Urinary bladder (tissue), 4 donors: ENCODE measurements at places on chromosomes 2 and 18.

DNA sequence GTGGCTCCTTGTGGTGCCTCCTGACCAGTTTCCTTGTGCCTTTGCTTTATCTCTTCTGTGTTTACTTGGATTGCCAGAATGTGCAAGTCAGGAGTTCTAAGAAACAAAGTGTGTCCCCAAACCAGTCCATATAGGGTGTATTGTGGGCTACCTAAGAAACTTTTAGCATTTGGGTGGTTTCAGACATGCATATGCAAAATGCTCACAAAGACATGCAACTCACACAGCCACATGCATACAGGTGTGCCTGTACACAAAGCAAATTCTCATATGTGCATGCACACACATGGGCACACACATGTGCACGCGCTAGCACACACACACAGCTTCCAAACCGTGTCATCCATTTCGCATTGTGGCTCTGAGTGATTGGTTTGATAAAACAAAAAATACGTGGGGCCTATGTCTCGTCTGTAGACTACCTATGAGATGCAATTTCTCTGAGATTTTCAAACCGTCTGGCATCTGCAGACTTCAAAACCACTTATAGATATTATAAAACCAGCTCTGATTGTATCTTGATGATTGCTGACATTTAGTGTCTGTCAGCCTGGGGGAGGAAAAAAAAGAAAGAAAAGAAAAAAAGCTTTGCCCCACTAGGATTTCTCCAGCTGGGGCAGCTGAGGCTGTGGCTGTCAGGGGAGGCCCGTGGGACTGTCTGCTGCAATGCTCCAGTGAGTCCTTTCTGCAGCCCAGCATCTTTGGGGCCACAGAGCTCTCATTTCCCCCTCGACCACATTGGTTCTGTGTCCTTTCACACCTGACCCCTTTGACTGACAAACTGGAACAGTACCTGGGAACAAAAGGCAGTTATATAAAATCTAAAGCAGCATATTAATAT is 556.1 kb downstream of the CMPK2 start:
- DNase-seq, result no peak

GRCh38 chr2:195500879-195501278 is 156.1 kb upstream of the SLC39A10 start:
- no peak for DNase-seq

- no peak for DNase-seq
Measured at GRCh38 chr18:8260319-8260718, 348.9 kb upstream of the RAB12 start.

- DNase-seq, result peak; percentile 23
Measured at GRCh38 chr2:165016772-165017411, 61.6 kb upstream of the SLC38A11 start.

DNA sequence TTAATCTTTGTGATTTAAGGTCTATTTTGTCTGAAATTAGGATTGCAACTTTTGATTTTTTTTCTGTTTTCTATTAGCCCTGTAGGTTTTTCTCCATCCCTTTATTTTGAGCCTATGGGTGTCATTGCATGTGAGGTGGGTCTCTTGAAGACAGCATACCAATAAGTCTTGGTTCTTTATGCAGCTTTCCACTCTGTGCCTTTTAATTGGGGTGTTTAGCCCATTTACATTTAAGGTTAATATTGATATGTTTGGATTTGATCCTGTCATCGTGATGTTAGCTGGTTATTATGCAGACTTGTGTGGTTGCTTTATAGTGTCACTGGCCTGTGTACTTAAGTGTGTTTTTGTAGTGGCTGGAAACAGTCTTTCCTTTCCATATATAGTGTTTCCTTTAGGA is 17.7 kb downstream of the EHBP1 start:
- no peak for DNase-seq

GRCh38 chr2:100887039-100887578 is 67.2 kb downstream of the NPAS2 start:
- no peak for DNase-seq

DNA sequence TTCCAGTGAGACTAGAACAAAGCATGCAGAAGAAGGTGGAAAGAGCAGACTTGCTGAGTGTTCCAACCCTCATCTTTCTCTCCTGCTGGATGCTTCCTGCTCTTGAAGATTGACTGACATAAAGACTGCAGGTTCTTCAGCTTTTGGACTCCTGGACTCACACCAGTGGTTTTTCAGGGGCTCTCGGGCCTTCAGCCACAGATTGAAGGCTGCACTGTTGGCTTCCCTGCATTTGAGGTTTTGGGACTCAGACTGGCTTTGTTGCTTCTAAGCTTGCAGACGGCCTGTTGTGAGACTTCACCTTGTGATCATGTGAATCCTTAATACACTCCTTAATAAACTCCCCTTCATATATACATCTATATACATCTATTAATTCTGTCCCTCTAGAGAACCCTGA is 20.4 kb downstream of the VRK2 start:
- no peak for DNase-seq

- no peak for DNase-seq
Measured at GRCh38 chr2:15956751-15957736, 16.7 kb downstream of the MYCN start.

DNA sequence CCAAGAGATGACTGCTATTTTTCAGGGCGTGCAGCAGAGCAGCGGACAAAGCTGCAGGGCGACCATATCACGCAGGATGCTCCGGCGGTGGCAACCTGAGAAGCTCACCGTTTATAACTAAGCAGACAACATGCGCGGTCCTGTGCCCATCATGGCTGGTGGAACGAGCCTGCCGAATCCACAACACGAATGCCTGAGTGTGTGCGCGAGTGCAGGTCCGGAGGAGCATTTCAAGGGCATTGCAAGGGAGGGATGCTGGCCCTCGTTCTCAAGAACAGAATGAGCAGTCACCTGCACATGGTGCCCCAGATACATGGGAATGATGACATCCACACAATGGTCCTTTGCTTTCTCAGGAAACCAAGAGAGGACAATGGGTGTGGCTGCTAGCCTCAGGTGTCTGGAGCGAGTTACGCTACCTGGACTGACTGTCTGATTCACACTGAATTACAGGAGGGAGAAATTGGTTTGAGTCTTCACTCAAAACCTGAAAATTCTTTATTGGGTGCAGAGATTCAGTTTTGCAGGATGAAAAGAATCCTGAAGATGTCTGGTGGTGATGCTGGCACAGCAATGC is 39.8 kb downstream of the TBC1D8 start:
- DNase-seq, result no peak

- DNase-seq, result no peak
Measured at GRCh38 chr2:26324903-26325302, 21.0 kb upstream of the SELENOI start.

DNA sequence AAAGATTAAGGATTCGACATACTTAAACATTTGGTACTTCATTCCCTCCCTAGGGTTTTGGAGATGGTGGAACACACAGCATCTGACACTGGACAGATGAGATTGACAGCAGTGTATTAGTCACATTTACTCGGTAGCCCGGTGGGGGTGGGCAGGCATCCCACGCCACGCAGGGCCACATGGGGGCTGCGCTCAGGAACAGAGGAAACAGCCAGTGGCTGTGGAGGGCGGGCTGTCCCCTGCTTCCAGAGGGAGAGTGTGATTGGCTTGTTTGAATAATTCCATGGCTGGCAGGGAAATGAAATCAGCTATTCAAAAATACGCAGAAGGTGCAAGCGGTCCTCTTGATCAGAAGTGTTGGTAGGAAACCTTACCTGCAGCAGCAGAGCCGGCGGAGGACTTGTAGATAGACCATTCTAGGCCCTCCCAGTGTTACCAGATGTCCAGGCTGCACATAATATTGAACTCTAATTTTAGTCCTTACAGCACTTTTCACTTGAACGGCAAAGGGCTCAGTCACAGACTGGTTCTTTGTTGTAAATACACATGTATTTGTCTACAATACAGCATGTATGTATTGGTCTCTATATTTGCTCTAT is 18.5 kb upstream of the SP140L start:
- no peak for DNase-seq

GRCh38 chr2:46796843-46797625 is 118.6 kb downstream of the MCFD2 start:
- DNase-seq, result no peak

- DNase-seq, result no peak
Measured at GRCh38 chr2:100560216-100560830, 2.5 kb upstream of the PDCL3 start.

DNA sequence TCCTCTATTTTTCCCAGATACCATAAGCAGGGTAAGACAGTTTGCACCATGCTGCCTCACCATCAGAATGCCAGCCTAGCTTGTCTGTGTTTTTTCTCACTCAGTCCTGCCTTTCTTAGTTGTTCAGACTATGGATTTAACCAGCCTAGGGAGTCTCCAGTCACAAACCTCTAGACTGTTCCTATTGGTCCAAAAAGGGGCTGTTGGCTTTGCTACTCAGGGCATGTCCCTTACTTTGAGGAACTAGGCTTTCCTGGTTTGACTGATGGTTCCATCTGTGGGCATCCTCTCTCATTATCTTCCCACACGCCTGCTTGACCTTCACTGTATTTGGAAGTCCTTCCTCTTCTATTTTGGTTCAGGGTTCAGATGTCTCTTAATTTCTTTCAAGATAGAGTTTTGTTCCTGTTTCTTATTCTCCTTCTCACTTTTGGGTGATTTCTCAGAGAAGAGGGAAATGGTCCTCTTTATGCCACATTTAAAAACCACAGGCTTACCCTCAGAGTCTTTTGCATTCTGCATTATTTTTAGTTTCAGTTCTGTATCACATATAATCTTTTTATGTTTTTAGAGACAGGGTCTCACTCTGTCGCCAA is 31.3 kb upstream of the TMEM131 start:
- DNase-seq, result no peak
